ENCODE measurements at places on chromosomes 13 and 19. TPM values are rescaled to one million over a fixed set of nuclear protein-coding genes. Genes with fewer than 3 reads are reported as not detected.

Gene TLE2
- total RNA-seq: 7.2 TPM

Gene ZNF599
- total RNA-seq: 4.0 TPM

Gene ATXN8OS
- not detected for total RNA-seq

Gene ANGPTL8
- not detected for total RNA-seq

Gene TFPT
- 9.3 TPM for total RNA-seq

Gene C5AR2
- 0.09 TPM for total RNA-seq

Gene ZNF541
- not detected for total RNA-seq

Gene C19orf67
- total RNA-seq: not detected

Gene DLL3
- total RNA-seq: 0.33 TPM

Gene ZNF667
- total RNA-seq: 11.8 TPM

Gene RPS28
- total RNA-seq: 151 TPM

Gene FREM2
- 5.7 TPM for total RNA-seq

Gene ZNF665
- 4.5 TPM for total RNA-seq

Gene FGF21
- total RNA-seq: not detected

Gene WASF3
- 19.4 TPM for total RNA-seq

Gene KLK6
- total RNA-seq: 8.1 TPM

Gene KLF16
- total RNA-seq: 45.3 TPM

Gene SLC25A41
- not detected for total RNA-seq

Gene TLE5
- total RNA-seq: 349 TPM

Gene NAA16
- total RNA-seq: 17.8 TPM

Gene CEACAM5
- total RNA-seq: not detected

Gene PRSS57
- not detected for total RNA-seq

Gene PSG5
- 10.2 TPM for total RNA-seq

Gene LONP1
- 73.7 TPM for total RNA-seq

Gene FBXO27
- 9.9 TPM for total RNA-seq

Gene IZUMO2
- not detected for total RNA-seq

Gene GNG7
- not detected for total RNA-seq

Gene RFPL4AL1
- total RNA-seq: not detected

Gene IFI30
- 64.3 TPM for total RNA-seq

Gene DHDH
- total RNA-seq: 0.33 TPM

Gene NKPD1
- 1.8 TPM for total RNA-seq

Gene KLK12
- not detected for total RNA-seq

Gene CBLC
- total RNA-seq: 76.7 TPM

Gene ZNF17
- 6.6 TPM for total RNA-seq

Gene LRRC8E
- 7.3 TPM for total RNA-seq

Gene EID2
- total RNA-seq: 9.7 TPM

Gene SLC39A3
- total RNA-seq: 30.5 TPM

Gene CYSLTR2
- not detected for total RNA-seq

Gene NANOS2
- not detected for total RNA-seq

Gene ERVK3-1
- 47.7 TPM for total RNA-seq

All from mammary epithelial cell (primary cell).